Myocyte (in vitro differentiated cells): ENCODE measurements at places on chromosomes 6 and 20. TPM values are rescaled to one million over a fixed set of nuclear protein-coding genes. Genes with fewer than 3 reads are reported as not detected.

DNA sequence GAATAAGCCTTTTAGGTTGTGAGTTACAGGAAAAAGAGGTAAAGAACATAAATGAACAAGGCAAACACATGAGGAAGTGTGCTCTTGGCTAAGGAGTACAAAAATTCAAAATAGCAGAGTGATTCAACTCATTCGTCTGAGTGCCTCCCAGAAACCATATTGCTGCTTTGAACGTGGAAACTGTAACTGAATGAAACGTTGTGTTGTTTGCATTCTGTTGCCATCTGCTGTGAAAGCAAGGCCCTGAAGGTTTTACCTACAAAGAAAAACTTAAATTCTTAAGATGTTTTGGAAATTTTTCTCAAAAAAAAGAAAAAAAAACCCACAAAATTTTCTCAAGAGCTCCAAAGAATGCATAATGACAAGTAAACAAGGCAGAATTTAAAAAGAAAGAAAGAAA, 375.4 kb upstream of the HS3ST5 start:
- no peak for DNase-seq

- DNase-seq, result no peak
Measured at GRCh38 chr6:139243536-139243935, 48.3 kb downstream of the TXLNB start.

DNA sequence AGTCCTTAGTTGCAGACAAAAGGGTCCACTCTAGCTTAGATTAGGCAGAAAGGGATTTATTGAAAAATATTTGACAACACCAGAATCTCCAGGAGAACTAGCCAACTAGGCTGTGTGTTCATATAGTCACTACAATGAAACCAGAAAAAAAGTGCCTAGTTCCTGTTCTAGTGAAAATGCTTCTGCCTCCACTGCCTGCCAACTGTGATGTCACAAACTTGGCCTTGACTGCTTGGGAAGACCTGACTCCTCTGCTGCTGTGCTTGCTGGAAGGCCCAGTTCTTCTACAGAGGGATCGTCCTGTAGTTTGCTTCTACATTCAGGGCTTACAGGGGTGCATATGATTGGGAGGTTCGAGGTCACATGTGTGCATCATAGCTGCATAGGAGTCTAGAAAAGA, 40.3 kb upstream of the XRN2 start:
- no peak for DNase-seq

Gene SLC4A11
- total RNA-seq, result 10.3 and 12.2 TPM in 2 replicates

Gene CTAGE9
- not detected in 2 replicates for total RNA-seq
